ENCODE measurements at places on chromosomes 16 and 17. TPM values are rescaled to one million over a fixed set of nuclear protein-coding genes. Genes with fewer than 3 reads are reported as not detected.

GCSH gene
- total RNA-seq, result 13.9 TPM

MSLN gene
- not detected for total RNA-seq

DNA sequence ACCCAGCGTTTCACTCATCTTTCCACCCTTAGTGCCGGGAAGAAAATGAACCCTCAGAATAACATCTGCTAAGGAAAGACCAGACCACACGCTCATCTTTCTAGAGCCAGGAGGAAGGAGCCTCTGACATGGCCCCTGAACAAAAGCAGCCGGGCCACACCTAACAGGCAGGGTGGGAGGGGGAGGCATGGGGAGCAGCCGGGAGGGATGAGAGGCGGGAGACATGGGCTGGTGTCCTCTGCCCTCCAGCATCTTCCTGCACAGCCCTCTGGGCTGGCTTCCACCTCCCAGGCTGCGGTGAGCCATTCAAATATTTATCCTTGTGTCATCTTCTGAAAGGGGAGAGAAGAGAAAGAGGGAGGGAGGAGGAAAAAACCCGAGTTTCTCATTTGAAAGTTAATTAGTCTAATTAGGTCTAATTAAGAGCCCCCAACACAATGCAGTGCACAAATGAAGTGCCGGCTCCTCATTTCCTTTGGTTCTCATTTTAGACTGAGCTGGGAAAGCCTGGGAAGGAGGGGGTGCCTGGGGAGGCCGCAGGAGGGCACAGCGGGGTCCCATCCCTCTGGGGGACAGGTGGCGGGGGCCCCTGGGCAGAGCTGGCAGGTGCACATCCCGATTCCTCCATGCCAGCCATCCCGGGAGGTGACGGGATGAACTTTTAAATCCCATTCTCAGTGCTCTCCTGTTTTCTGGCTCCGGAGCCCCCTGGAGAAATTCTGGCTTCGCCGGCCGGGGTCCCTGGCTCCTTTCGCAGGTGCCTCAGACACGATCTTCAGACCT is 90.5 kb downstream of the ENGASE start:
- H3K27ac ChIP-seq, result no peak overlapping the region
- H3K4me3 ChIP-seq, result no peak overlapping the region
- no peaks in the 10 kb centered on the region for H3K36me3 ChIP-seq
- peaks cover 16% of the 10 kb centered on the region for H3K4me1 ChIP-seq
- H3K27me3 ChIP-seq, result no peaks in the 10 kb centered on the region
- DNase-seq, result no peak

GRCh38 chr16:50901062-50901461 is 159.2 kb downstream of the CYLD start:
- no peaks in the 10 kb centered on the region for H3K36me3 ChIP-seq
- no peak overlapping the region for H3K27ac ChIP-seq
- H3K4me1 ChIP-seq, result no peaks in the 10 kb centered on the region
- DNase-seq, result no peak
- no peak overlapping the region for H3K4me3 ChIP-seq
- H3K27me3 ChIP-seq, result peaks cover 2% of the 10 kb centered on the region

GRCh38 chr16:70152578-70153302 is 20.8 kb upstream of the CLEC18C start:
- peaks cover 59% of the 10 kb centered on the region for H3K36me3 ChIP-seq
- peaks cover 9% of the 10 kb centered on the region for H3K4me1 ChIP-seq
- no peak overlapping the region for H3K4me3 ChIP-seq

DNA sequence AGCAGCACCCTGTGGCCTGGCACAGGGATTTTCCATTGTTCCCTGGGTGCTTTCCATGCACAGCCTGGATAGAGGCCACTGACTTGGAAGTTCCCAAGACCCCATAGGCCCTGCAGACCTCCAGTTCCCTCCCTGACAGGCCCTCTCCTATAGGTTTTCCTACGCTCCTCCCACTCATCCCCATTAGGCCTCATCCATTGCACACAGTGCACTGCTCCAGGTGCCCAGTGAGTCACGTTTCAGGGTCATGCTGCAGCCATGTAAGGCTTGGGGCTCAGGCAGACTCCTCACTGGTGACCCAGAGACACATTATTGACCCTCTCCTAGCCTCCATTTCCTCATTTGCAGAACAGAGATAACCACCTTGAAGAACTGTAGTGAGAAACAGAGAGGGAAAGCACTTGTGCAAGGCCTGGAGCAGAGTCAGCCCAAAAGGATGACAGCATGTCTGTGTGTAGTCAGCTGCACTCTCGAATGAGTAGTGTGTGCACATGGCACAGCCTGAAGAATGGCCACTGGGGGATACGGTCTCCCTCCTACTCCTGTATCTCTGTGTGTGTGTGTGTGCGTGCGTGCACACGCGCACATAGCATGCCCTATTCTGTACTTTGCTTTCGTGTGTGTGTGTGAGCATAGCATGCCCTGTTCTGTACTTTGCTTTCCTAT is 26.8 kb downstream of the DRC3 start:
- H3K27me3 ChIP-seq, result no peaks in the 10 kb centered on the region
- no peaks in the 10 kb centered on the region for H3K36me3 ChIP-seq
- H3K27ac ChIP-seq, result no peak overlapping the region
- DNase-seq, result no peak
- no peak overlapping the region for H3K4me3 ChIP-seq

GRCh38 chr16:24523569-24523968 is 15.8 kb upstream of the RBBP6 start:
- H3K27me3 ChIP-seq, result peaks cover 3% of the 10 kb centered on the region
- no peak for DNase-seq
- H3K36me3 ChIP-seq, result no peaks in the 10 kb centered on the region
- H3K27ac ChIP-seq, result no peak overlapping the region
- H3K4me1 ChIP-seq, result peaks cover 17% of the 10 kb centered on the region

DNA sequence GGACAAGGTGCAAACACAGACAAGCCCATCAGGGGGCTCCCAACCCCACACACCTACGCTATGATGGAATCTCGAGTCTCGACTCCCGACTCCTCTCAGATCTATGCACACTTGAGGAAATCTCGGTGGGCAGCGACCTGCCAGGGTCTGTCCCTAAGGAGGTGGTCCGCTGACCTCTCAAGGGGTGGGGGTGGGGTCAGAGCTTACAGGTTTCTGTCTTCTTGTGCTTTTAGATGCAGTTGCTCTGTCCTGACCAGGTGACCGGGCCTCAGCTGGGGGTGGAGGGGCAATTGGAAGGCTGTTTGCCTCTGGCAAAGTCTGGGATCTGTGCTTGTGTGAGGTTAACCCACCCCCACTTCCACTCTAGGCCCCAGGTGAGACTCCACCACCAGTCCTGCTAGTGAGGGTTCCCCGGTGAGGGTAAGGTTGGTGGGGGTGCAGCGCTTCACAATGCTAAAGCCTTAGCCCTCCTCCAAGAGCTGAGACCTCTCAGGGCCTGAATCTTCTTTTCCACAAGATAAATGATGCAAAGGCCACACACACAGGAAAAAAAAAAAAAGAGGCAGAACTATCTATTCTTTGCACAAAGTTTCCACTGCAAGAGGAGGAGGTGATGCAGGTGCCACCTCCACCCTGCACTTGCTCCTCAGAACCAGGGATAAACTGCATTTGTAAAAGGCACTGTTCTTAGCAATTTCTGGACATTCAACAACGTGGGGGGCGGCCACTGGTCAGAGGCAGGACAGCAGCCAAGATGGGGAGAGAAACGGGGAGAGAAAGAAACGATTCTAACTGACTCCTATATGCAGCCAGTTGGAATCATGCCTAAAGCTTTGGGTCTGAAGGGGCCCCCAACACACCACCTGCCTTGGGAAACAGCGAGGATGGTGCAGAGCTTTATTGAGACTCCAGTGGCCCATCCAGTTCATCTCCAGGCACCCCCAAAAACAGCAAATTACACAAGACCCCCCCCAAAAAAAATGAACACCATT is 4.1 kb downstream of the CISD3 start:
- peaks cover 46% of the 10 kb centered on the region for H3K4me1 ChIP-seq
- no peaks in the 10 kb centered on the region for H3K27me3 ChIP-seq
- peak; percentile 56 for DNase-seq
- H3K27ac ChIP-seq, result peak overlapping the region; percentile 72
- H3K4me3 ChIP-seq, result no peak overlapping the region

GRCh38 chr17:81646869-81647600 is 9.3 kb downstream of the PDE6G start:
- DNase-seq, result no peak
- H3K4me3 ChIP-seq, result no peak overlapping the region
- H3K27me3 ChIP-seq, result peaks cover 22% of the 10 kb centered on the region
- no peak overlapping the region for H3K27ac ChIP-seq
- peaks cover 9% of the 10 kb centered on the region for H3K36me3 ChIP-seq

- H3K4me1 ChIP-seq, result peaks cover 12% of the 10 kb centered on the region
- H3K4me3 ChIP-seq, result no peak overlapping the region
- peaks cover 2% of the 10 kb centered on the region for H3K27me3 ChIP-seq
- no peak for DNase-seq
These were observed 11.6 kb downstream of the IL34 start for GRCh38 chr16:70657956-70658355.

DNA sequence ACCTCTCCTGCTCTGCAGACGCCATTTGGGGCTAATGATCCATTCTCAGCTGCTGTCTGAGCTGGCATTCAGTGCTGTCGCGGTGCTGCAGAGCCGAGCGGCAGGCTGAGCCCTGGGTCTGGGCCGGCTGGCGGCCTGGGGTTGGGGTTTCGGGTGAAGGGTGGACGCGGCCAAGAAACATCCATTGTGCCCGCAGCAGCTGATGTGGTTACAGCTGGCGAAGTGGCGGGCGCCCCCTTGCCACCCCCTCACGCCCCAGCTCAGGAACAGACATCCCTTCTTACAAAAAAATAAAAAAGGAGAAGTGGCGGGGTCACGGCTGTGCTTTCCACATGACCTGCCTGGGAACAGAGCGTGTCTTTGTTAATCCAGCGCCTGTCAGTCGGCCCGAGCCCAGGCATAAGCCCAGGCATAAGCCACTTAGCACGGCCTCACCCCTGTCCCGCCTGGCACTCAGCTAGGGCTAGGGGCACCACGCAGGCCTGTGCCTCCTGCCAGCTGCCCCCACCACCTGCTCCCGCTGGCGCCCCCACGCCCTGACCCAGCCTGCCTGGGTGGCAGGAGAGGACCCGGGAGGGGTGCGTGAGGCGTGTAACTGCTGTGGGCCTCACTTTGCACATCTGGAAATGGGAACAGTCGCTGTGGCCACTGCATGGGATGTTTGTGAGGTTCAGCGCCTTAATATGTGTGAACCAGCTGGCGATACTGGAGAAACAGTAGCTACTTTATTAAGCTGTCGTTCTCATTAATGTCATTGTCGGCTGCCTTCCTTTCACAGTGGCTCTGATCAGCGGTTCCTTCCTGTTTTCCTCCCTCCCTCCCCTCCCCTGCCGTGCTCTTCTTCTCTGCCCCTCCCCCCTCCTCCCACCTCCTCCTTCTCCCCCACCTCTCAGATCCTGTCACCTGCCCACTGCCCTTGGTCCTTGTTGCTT is 197.7 kb upstream of the CIBAR2 start:
- peak overlapping the region; percentile 25 for H3K4me3 ChIP-seq
- no peaks in the 10 kb centered on the region for H3K36me3 ChIP-seq
- H3K27me3 ChIP-seq, result no peaks in the 10 kb centered on the region

DNA sequence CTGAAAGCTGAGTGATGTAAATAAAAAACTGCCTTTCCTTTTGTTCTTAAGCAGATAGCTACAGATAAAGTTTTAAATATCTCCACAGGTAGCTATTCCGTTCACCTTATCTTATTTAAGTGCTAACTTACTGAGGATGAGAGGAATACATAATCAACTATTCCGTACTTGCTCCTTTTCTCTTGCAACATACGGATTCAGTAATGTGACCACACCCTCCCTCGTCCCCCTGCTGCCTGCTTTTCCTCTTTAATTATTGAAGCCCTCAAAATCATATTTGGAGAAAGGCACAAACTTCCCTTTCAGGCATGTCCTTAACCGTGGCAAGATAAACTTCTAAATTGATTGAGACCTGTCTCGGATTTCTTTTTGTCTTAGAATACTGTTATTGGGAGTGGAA is 101.4 kb downstream of the MAP2K4 start:
- H3K27ac ChIP-seq, result no peak overlapping the region
- peaks cover 47% of the 10 kb centered on the region for H3K36me3 ChIP-seq
- no peak for DNase-seq
- no peaks in the 10 kb centered on the region for H3K4me1 ChIP-seq
- no peak overlapping the region for H3K4me3 ChIP-seq

DNA sequence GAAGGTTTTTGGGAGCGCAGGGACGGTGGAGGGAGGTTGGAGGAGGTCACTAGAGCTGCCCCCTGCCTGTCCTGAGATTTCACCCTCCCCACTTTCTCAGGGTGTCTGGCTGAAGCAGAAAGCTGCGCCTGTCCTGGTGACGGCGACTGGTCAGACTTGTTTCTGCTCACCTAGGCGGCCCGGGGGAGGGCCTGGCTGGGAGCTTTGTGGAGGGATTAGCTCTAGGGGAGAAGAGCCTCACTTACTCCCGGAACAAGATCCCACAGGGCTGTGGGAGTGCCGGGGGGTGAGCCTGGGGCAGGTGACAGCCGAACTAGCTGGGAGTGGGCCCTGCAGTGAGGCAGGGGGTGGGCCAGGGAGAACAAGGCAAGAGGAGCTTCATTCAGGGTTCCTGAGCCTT is 11.5 kb downstream of the NHERF1 start:
- peaks cover 64% of the 10 kb centered on the region for H3K4me1 ChIP-seq
- peak overlapping the region; percentile 69 for H3K4me3 ChIP-seq
- no peaks in the 10 kb centered on the region for H3K27me3 ChIP-seq
- H3K27ac ChIP-seq, result peak overlapping the region; percentile 91

GRCh38 chr17:44749076-44749979 is 9.5 kb upstream of the ADAM11 start:
- no peak overlapping the region for H3K27ac ChIP-seq
- peaks cover 5% of the 10 kb centered on the region for H3K4me1 ChIP-seq
- no peaks in the 10 kb centered on the region for H3K27me3 ChIP-seq
